ENCODE measurements at places on chromosomes 11 and 22.

- DNase-seq: no peak
Observed at GRCh38 chr11:46455834-46456233, 64.3 kb upstream of the CHRM4 start.

DNA sequence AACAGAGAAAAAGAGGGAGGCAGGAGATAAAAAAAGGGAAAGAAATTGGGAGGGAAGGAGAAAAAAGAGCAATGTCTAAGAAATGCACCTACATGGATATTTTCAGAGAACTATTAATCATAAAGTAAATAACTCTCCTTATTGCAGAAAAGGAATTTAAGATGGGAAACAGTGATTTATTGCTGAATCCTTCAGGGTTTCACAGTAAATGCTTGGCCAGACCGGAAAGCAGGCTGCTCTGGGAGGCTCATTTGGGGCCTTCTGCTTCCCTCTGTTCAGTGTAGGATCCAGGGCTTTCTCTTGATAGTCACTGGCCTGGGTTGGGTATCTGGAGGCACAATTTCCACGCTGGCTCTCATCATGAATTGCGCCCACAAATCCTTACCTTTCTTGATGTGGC, 324.3 kb upstream of the SORL1-AS1 start:
- no peak for DNase-seq

GRCh38 chr22:43060183-43060582, 29.0 kb downstream of the TTLL1 start:
- no peak for DNase-seq

GRCh38 chr11:131583938-131584337, 213.5 kb downstream of the NTM start:
- DNase-seq: no peak

DNA sequence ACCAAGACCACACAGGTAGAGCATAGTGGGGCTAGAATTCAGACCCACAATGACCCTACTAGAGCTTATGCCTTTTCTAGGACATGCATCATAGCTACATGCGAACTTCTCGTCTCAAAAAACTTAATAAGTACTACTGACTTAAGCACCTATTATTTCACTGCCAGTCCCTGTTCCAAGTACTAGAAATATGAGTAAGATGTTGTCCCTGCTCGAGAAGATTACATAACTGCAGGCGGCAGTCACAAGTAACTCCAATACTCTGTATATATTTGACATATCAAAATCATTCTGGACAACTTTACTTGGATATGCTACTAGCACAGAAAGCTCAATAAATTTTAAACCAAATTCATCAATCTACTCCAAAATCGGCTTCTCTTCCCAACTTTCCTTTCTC, 235.0 kb downstream of the TTC28 start:
- DNase-seq: no peak

- no peak for DNase-seq
Observed at GRCh38 chr11:34323601-34324000, 34.2 kb downstream of the ABTB2 start.

DNA sequence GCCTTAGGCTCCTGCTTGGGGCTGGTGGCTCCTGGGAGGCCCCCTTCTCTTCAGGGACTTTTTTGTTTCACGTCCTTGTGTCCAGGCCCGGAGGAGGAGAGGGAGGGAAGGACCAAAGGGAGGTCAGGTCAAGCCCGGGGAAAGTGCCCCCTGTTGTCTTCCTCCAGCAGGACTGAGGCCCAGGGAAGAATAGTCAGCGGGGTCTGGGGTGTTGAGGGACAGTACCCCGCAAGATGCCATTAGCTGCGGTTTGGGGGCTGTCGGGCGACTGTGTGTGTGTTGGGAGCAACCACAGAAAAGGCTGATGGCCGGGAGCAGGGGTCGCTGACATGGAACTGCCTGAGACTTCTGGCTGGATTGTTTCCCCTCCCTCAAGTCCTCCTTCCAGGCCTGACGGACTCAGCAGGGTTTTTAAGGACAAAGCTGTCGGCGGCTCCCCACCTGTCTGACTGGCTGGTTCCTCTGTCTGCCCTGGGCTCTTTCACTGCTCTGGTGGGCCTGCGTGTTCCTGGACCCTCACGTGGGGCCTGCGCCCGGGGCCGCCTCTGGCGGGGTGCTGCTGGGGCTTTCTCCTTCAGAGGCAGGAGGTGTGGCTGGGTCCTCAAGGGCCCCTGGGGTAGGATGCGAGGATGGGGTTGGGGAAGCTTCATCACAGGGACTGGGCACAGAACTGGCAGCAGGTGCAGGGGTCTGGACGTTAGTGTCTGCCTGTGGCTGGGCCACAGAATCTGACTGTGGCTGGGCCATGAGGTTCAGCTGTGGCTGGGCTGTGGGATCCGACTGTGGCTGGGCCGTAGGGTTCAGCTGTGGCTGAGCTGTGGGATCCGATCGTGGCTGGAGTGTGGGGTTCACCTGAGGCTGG, 1.5 kb downstream of the GPR152 start:
- DNase-seq: no peak

DNA sequence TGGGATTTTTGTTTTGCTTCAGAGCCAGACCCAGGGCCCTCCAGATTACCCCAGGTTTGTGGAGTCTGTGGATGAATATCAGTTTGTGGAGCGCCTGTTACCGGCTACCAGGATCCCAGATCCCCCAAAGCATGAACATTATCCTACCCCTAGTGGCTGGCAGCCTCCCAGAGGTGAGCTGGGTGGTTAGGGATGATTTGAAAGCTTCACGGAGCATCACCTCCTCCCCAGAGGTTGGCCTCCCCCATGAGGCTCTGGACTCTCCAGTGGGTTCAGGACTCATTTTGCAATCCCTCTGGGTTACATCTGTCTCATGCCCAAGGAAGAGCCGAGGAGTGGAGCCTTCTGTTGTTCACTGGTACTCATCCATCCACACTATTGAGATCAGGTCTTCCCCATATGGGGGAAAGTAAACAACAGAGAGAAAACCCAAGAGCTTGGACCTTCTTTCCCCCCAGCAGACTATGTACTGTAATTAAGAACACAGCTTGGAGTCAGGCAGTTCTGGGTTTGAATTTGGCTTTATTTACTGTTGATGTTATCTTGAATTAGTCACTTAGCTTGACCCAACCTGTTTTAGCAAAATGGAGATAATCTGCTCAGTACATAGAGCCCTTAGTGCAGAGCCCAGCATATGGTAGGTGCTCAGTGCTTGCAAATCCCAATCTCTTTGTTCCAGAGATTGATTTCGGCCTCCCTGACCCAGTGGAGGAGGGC, 2.5 kb downstream of the MRPL49 start:
- no peak for DNase-seq

GRCh38 chr22:33512908-33513307, 407.4 kb downstream of the LARGE1 start:
- DNase-seq: no peak

DNA sequence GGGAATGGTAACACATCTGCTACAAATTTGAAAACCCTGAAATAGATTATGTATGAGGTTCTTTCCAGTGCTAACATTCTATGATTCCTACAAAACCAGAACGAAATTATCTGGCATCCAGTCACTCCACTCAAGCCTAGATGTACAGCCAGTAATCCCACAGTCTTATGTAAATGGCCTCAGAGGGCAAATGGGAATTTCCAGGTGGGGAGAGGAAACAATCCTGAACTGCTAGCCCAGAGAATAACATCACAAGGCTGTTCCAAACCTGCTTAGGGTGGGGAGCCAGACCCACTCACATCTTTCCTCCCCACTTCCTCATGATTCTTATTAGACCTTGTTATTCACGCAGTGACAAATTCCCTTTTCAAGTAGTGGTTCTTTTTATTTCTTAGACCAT, 3.5 kb downstream of the FIBIN start:
- DNase-seq: no peak

DNA sequence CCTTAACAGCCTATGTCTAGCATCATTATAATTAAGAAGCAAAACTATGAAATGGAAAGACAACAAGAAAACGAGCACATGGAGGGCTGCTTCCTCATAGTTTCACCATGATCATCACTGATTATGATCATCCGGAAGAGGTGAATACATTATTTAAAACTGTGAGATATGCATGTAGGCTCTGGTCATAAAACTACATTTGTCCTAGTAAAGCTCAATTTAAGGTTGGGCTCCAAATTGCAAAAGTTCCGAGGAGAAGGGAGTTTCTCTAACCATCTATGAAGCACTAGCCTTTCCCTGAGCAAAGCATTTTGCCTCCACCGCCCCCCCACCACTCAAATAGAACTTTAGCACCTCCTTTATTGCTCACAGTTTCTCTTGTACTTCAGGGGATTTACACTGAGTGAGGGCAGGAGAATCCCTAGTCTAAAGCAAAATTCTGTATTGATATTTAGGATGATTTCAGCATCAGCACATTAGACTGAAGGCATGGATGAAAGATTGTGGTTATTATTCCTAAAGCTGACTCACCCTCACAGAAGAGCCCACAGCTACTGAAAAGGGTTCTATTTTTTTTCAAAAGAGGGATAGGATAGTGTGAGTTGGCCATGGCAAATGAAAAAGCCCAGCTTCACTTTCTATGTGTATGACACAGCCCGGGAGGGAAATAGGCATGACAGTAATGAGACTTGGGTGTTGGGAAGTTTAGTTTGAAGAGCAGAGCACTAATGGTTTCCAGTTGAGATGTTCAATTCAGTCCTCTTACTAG, 203.4 kb downstream of the CADM1 start:
- no peak for DNase-seq

DNA sequence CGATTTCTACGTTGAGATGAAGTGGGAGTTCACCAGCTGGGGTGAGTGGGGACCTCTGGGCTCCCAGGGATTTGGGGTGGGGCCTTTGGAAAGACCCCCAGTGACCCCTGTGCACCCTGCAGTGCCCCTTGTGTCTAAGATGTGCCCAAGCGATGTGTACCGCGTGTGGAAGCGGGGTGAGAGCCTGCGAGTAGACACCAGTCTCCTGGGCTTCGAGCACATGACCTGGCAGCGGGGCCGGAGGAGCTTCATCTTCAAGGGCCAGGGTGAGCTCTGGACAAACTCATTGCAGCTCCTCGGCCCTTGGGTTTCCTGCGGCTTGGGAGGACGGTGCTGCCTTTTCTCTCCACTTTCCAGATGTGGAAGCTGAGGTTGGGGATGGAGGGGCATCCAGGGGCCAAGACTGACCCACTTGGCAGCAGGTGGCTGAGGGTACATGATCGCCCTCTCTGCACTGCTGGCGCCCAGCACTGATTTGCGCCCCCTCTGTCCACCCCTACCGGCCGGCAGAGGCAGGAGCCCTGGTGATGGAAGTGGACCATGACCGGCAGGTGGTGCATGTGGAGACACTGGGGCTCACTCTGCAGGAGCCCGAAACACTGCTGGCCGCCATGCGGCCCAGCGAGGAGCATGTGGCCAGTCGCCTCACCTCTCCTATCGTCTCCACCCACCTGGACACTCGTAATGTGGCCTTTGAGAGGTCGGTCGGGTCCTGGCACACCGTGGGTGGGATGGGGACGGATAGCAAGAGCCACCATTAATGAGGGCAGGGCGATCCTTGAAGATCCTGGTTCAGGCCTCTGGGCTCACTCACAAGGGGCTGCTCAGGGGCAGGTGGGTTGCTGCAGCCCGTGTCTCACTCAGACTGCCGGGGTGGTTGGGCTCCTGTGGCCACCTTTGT, 2.6 kb downstream of the ANKRD13D start:
- DNase-seq: no peak

- DNase-seq: no peak
Observed at GRCh38 chr11:34564807-34565241, 51.2 kb upstream of the ELF5 start.

- DNase-seq: no peak
Observed at GRCh38 chr11:59616396-59616982, 915 bp upstream of the OSBP start.

- DNase-seq: no peak
Observed at GRCh38 chr11:76459299-76459698, 14.5 kb downstream of the EMSY start.

DNA sequence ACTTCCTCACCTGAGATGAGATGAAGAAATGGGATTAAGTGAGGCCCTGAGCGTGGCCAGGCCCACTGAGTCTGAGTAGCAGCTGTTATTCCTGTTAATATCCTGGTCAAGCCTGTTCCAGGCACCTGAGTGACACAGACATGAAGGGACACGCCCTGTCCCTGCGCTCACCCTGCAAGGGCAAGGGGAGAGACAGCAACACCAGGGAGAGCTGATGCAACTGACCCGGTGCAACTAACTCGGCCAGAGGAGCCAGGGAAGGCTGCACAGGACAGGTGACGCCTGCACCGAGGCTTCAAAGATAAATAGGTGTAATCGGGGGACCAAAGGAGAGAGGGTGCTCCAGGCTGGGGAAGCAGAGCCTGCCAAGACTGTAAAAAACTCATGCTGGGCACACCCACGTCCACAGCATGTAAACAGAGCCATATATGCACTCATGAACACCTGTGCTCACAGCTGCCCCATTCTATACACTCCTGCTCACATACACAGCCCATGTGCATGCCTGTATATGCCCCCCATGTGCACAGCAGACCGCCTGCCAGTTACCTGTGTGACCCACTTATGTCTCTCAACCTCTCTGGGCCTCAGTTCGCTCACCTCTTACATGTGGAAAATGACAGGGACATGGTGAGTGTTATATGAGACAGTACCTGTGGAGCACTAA, 22.8 kb upstream of the GCAT start:
- no peak for DNase-seq

DNA sequence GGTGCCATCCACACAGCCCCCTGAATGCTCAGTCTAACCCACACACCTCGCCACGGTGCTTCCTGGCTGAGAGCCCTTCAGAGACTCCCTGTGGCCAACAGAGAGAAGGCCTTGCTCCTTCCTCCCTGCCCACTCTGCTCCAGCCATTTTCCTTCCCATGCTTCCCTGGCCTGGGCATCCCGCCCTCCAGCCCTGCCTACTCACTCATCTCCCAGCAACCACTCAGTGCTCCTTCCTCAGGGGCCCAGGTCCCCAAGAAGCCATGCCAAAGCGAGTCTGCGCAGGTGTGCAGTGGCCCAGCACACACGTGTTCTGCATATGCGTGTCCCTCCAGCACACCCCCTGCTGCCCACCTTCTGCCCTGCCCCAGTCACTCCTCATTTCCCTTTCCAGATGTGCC, 56.4 kb downstream of the NECTIN1 start:
- DNase-seq: no peak

DNA sequence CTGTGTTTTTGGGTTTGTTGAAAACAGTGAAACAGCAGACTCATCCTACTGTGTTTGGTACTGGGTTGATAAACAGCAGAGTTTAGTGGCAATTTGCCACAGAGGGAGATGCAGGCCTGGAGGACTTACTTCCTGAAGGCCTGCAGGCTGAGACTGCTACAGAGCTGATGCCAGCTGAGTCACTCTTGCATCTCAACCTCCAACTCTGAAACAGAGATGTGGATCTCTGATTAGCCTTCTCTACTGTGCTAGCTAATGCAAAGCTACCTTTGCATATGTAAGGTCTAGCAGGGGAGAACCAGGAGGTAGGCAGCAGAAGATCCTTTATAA, 14.3 kb downstream of the ATP5MG start:
- no peak for DNase-seq

- no peak for DNase-seq
Observed at GRCh38 chr11:7890417-7891172, 40.5 kb downstream of the OR10A6 start.

Measured in esophagus squamous epithelium (tissue), 5 donors.